Hematopoietic multipotent progenitor cell (in vitro differentiated cells): ENCODE measurements at places on chromosomes 5 and 9.

GRCh38 chr9:38215465-38215864 is 146.4 kb upstream of the SHB start:
- DNase-seq = no peak

DNA sequence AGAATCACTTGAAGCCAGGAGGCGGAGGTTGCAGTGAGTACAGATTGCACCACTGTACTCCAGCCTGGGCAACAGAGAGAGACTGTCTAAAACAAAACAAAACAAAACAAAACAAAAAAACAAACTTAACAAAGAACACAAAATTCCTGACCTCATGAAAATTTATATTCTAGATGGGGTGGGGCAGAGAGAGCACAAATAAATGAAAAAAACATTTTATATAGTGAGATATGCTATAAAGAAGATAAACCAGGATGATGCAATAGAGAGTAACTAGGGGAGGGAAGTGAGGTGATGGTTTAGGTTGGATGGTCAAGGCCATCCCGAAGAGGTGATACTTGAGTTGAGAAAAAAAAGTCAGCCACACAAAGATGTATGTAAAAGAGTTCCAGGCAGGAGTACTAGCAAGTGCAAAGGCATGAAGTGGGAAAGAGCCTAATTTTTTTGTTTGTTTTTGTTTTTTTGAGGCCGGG is 10.2 kb upstream of the LARS1 start:
- DNase-seq = no peak

DNA sequence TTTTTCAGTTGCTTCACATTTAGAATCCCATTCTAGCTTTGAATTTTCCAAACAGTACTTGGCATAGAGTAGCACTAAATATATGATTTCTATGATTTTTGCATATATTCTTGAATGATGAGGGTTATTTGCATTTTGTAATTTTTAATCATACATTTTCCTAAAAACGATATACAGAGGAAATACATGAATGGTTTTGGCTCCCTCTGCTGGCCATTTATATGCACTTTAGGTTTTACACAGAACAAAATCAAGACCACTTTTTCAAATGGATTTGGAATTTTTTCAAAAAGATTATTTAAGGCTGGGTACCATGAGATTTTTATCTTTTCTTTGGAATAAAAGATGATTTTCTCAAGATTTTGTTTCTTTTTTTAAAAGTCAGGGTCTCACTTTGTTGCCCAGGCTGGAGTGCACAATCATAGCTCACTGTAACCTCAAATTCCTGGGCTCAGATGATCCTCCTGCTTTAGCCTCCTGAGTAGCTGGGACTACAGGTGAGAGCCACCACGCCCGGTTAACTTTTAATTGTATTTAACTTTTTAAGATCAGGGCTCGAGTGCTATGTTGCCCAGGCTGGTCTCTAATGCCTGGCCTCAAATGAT is 16.7 kb upstream of the COMMD10 start:
- DNase-seq = peak; percentile 80

GRCh38 chr5:10704949-10705621 is 55.9 kb downstream of the DAP start:
- peak; percentile 42 for DNase-seq

DNA sequence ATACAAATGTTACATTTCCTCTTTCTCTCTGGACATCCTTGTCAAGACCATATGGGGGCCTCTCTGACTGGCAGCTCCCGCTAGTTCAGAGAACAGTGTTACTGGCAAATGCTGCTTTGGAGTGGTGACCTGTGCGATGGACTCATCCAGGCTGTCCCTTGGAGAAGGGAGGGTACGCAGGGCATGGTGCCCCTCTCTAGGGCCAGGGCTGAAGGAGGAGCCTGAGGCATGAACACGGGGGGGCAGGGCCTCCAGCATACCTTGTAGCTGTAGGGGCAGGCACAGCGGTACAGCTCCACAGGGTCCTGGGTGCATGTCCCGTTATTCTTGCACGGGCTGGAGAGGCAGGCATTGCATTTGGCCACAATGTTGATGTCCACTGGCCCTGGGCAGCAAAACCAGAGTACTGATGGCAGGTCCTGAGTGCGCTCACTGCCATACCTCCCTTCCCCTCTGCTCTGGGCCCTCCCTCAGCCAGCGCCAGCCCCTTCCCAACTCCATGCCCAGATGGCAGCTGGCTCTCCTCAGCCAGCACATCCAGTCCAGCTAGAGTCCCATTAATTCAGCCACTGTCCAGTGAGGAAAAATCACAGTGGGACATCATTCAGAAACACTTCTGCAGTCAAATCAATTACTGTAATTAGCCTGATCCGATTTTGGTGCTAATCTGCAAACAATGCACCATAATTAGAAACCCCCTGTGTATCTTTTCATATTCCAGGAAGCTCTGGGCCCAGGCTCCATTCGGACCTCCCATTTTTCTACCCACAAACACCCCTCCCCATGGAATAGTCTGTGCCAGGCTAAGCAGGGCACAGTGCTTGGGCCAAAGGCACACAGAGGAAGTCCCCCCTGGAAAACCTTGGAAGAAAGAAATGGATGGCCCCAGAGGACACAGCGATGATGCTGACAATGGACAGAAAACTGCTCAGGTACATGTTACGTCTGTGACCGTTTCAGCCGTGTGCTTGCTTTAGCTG is 128.8 kb upstream of the PANK3 start:
- DNase-seq = no peak

GRCh38 chr9:107824556-107824955 is 335.0 kb upstream of the KLF4 start:
- DNase-seq = no peak

DNA sequence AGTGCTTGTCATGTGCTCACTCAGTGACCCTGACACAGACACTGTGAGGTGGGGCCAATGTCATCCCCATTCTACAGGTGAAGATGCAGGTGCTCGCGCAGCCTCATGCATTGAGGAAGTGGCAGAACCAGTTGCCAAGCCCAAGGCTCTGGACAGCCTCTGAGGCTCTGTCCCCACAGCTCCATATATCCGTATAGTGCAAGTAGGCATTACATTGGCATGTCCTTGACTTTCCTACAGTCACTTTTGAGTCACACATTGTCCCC is 58.8 kb upstream of the ANGPTL2 start:
- DNase-seq = no peak

DNA sequence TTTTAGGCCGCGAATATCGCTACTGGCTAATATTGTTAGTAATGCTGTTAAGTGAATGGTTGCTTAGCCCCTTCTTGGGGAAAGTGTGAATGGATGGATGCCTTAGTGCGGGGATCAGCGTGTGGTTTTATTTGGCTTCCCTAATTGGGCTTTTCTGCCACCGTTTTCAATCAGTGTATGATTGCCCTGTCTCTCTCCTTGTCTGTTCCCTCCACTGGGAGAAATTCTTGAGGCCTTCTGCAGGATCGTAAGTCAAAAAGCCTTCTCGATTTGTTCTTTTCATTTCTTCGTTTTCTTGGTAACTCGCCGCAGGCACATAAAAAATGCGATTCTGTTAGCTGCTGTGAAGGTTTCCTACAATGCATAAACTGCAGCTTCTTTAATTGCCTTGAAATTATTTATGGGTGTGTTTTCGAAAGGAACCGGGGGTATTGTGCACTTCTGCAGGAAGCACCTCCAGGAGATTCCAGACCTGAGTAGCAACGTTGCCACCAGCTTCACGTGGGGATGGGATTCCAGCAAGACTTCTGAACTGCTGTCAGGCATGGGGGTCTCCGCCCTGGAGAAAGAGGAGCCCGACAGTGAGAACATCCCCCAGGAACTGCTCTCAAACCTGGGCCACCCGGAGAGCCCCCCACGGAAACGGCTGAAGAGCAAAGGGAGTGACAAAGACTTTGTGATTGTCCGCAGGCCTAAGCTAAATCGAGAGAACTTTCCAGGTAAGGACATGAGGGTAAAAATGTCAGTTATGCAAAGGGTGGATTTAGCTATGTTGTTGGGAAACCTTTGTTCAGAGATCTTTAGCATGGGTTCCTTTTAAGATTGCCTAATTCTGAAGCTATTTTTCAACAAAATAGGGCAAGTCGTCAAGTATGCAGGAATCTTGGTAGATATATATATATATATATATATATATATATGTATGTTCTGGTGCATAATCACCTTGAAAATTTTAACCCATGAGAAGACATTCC is 700 bp downstream of the SKP2 start:
- DNase-seq = no peak

DNA sequence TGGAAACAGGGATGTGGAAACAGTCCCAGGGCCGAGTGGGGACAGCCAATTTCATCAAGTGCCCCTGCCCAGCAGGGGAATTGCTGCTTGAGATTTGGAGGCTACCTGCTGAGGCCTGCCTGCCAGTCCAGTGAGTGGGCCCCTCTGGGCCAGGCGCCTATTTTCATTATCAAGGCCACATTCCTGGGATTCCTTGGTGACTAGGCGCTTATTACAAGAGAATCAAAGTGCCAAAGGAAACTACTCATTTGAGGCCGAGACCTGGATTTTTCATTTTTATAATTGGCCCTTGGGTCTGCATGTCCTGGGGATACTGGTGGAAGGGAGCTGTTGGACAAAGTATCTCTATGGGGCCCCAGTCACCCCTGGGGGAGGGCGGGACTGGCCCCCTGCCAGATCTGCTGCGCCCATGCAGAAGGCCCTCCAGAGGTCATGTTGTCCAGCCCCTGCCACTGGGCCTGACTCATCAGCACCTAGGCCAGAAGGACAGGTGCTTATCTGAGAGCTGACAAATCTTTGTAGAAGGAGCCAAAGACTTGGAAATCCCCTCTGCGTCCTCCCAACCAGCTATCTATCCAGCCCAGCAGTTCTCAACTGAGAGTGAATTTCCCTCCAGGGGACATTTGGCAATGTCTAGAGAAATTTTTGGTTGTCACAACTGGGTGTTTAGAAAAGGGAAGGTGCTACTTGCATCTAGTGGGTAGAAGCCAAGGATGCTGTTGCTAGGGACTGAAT is 45.6 kb downstream of the FOXI1 start:
- no peak for DNase-seq

GRCh38 chr9:87465816-87466215 is 31.9 kb upstream of the DAPK1 start:
- DNase-seq = no peak

GRCh38 chr5:82417776-82418607 is 139.8 kb upstream of the RPS23 start:
- DNase-seq = no peak

DNA sequence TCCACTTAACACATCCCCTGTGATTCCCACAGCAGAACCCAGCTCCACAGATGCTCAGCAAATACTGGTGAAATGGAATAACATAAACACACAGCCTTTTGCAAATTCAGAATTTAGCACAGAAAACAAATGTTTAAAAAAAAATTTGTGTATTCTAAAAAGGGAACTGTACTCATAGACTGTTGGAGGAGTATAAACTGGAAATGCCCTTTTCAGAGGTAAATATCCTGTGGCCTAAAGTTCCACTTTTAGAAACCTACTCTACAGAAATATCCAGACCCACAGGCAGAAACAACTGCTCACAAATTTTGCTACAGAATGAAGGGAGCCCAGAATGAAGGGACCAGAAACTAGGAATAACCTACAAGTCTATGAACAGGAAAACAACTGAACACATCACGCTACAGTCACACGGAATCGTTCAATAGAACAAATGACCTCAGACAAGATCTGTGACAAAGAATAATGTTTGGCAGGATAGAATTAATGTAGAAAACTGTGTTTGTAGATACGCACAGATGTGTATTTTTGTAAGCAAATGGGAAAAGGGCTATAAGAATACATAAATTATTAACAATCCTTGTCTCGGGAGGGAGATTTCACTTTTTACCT is 78.5 kb downstream of the SHB start:
- DNase-seq = no peak

- DNase-seq = no peak
Measured at GRCh38 chr9:93968451-93969327, 13.5 kb upstream of the BARX1 start.

- no peak for DNase-seq
Measured at GRCh38 chr5:65255294-65255693, 226.4 kb downstream of the ADAMTS6 start.

DNA sequence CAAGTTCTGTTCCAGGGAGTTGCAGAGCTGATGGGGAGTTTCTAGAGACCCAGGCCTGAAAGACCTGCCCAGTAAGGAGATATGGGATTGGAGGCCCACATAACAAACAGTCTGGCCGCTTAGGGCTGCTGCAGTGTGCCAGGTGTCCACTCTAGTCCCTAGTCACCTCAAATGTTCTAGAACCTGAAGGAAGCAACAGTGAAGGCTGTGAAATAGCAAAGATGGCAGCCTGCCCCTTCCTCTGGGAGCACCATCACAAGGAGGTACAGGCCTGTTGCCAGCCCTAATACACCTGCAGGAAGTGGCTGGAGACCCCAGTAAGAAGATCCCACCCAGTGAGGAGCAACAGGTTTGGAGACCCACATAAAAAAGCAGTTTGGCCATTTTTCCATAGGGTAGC is 783.8 kb upstream of the EDIL3 start:
- no peak for DNase-seq

GRCh38 chr5:116814626-116815385 is 240.2 kb upstream of the SEMA6A start:
- no peak for DNase-seq

- DNase-seq = no peak
Measured at GRCh38 chr5:21688655-21689054, 1164.5 kb downstream of the CDH12 start.

GRCh38 chr9:73125651-73126050 is 26.0 kb upstream of the ANXA1 start:
- no peak for DNase-seq

DNA sequence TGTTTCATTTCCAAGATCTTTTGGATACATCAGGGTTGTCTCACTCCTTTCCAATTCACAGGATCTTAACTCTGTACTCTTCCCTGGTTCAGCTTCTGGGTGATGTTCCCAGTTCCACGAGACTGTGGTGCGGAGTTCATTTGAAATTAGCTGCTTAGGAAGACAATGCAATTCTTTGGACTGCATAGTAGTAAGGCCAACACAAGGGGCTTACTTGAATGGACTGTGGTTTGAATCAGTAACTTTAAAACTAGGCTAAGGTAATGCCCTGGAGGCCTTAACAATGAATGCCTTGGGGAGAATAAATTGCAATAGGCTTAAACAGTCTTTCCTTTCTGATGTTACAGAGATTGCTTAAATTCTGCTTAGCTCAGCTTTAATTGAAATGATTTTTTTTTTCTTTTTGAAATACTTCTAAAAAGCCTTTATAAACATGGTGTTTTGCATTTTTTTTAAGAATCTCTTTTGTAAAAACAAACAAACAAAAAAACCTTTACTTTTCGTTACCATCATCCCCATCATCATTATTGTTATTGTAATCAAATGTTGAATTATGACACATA is 133.8 kb upstream of the MEF2C start:
- DNase-seq = no peak

- no peak for DNase-seq
Measured at GRCh38 chr5:14017904-14018303, 73.4 kb upstream of the DNAH5 start.

DNA sequence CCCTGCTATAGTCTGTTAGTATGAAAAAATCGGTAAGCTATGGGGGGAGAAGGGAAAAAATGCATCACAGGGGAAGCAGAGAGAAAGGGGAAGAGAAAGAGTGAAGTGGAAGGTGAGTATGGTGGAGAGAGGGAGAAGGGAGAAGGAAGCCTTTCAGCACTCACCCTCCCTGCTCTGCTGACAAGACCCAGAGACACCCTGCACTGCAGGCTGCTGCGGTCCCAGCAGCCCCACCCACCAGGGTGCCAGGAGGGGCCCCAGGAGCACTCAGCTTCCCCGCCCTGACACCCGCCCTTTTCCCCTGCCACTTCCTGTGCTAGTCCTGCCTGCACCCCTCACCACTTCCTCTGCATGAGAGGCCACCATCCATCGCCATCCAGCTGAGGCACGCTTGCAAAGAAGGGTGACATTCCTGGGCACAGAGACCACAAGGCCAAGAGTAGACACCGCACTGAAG is 12.7 kb downstream of the STK10 start:
- peak; percentile 64 for DNase-seq
